Activated CD8-positive, alpha-beta memory T cell treated with anti-CD3 and anti-CD28 coated beads, Interleukin-2, amount 50 U/mL, for 4 hours (primary cell): ENCODE measurements at places on chromosomes 3 and 15.

- no peak for DNase-seq
These were observed 619.4 kb downstream of the PYDC2 start for GRCh38 chr3:192080336-192080735.

- no peak for DNase-seq
These were observed 43.5 kb downstream of the CEMIP start for GRCh38 chr15:80822676-80823075.

DNA sequence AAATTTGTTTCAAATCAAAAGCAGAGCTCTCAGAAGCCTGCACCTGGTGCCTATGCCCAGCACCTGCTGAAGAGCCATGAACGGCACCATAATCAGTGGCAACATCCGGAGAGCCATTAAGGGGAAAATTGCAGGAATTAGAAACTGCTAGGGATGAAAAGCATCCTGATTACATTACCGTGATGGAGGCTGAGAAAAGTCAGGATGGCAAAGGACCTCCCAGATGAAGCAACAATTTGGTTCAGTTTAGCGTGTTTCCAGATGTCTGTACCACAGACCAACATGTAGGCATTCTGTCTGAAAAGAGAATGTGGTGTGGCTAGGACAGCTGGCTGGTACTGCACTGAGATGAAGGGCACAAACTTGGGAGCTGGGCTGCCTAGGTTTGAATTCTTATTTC is 106.1 kb downstream of the EOMES start:
- DNase-seq: no peak

GRCh38 chr15:39193611-39194010 is 387.3 kb upstream of the THBS1 start:
- no peak for DNase-seq

DNA sequence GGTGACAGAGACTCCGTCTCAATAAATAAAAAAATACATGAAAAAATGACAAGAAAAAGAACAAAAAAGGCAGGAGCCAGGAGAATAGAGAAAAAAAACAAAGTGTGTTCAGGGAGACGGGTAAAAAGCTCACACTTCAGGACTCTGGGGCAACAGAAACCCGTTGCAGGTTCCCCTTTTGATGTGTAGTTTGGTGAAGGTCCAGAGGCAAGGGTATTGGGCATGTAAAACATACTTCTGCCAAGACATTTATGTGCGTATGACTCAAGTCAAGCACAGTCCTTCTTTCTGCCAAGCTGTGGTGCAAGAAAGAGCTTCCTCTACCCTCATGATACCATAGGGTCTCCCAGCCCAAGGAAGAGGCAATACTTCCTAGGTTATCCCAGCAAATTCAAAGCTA is 33.4 kb upstream of the STRIT1 start:
- DNase-seq: no peak

DNA sequence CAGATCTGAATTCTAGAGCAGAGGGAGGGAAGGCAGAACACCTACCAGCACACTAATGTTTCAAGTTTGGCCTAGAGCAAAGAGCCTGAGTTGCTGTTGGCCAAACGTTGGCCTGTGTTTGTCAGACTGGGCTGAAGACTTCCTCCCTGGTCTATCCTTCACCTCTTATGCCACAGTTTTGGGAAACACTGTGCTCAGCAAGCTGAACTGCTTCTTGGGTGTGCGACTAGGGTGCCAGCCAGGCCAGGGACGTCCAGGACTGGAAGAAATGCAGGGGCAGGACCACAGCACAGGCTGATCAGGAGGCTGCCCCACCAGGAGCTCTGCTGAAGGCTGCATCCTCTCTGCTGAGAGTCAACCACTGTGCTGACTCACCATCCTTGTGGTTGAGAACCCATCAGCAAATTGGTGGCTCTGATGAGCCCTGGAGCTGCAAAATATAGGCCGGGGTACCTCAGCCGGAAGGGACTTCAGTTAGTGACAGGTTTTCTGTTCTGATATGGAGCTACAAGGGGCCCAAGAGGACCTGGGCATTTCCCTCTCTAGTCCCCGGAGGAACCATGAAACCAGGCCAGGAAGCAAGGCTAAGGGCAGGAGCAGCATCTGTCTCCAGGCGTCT is 131.6 kb upstream of the RASGRP1 start:
- DNase-seq: peak; percentile 66

DNA sequence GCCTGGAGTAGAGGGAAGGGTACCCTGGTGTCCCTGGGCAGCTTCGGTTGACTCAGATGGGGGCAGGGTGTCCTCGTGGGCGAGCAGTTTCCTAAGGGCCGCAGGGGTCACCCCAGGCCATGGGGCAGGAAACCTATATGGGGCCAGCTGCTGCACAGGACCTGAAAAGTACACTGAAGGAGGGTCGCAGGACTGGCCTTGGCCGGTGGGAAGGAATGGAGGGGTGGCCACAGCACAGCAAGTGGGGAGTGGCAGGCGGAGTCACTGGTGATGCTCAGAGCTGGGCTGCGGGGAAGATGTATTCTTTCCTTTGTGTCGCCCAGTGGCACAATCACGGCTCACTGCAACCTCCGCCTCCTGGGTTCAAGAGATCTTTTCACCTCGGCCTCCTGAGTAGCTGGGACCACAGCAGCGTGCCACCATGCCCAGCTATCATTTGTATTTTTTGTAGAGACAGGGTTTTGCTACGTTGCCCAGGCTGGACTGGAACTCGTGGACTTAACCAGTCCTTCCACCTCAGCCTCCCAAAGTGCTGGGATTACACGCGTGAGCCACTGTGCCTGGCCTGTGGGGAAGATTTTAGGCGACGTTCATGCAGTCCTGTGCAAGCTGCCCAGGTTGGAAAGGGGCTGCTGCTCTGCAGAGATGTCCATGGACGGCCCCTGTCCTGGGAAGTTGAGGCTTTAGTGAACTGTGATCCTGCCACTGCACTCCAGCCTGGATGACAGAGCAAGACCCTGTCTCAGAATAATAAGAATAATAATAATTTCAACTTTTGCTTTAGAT is 57.2 kb downstream of the EFCAB12 start:
- no peak for DNase-seq

GRCh38 chr3:17039594-17039993 is 154.8 kb downstream of the PLCL2 start:
- no peak for DNase-seq

- DNase-seq: no peak
These were observed 60.8 kb downstream of the CGGBP1 start for GRCh38 chr3:87997966-87998365.

GRCh38 chr15:76432604-76433003 is 96.0 kb downstream of the ISL2 start:
- DNase-seq: no peak

DNA sequence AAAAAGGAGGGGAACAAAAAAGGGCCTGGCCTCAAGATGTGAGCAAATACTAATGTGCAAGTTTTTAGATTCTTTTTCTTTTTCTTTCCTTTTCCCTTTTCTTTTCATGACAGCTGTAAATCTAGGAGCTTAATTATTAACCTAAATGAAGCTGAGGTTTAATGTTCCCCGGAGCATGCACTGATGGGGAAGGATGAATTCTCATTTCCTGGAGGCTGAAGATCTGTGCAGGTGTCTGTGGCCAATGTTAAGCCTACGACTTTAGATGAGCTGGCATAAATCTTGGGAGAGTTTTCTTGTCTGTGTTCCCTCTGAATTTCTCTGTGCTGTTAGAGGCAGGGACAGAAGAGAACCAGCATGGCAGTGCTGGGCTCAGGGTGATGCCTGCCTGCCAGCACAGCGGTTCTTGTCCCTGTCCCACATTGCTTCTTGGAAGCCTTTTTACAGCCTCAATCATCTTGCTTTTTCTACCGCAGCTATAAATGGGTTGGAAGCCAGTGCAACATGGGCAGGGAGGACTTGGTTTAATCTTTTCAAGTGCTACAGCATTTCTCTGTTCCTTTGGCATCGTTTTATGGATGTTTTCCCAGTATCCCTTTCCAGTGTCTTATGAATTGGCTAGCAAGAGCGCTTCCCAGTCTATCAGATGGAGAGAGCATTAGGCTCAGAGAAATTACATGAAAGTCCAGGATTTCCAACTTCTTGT is 119.1 kb downstream of the ATG7 start:
- DNase-seq: no peak

GRCh38 chr3:46272028-46272451 is 29.8 kb downstream of the CCR3 start:
- no peak for DNase-seq

DNA sequence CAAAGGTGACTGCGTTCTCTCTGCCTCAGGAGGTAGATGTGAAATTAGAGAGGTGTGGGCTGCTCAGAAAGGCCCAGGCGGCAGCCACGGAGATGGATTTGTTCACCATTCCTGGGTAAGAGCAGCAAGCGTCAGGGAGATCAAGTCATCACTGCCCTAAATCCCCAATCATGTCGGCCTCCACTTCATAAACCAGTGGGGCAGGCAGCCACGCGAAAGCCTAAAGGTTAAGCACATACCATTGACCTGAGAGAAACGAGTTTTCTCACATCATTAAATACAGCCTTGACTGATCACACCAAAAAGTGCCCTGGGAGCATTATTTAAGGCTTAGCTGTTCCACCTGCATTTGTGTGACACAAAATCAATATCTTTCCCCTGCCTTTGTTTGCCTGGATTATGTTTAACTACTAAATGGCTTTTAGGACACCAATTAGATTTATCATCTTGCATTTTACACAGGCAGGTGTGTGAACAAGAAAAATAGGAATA is 50.7 kb upstream of the FOXB1 start:
- DNase-seq: no peak

GRCh38 chr3:89521328-89521727 is 413.9 kb downstream of the EPHA3 start:
- no peak for DNase-seq

DNA sequence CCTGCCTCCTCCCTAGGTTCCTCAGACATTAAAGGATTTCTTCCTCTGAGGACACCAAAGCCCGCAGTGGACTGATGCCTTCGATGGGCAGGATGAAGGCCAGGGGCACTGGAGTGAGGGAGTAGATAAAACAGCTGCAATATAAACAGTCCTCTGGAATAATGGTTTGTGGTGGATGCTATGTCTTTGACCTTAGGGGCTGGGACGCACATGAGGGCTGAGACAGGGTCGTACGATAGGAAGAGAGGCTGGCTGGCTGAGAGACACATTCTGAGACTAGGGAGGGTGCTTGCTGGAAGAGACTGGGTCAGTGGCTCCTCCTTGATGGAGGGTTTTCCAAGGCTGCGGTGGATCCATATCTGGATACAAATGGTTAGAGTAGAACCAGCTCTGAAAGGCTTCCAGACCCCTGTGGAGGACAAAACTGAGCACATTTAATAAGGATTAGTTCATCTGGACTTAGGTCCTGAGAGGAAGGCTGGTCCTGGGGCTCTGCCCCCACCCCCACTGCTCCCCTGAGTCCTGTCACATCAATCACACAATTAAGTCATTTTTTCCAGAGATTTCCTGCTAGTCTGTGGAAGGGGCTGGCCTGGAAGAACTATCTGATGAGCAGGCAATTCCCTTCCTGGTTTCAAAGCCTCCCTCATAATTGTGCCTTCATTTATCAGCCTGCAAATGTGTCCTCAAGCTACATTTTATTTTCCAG is 15.8 kb downstream of the TBC1D21 start:
- DNase-seq: no peak

DNA sequence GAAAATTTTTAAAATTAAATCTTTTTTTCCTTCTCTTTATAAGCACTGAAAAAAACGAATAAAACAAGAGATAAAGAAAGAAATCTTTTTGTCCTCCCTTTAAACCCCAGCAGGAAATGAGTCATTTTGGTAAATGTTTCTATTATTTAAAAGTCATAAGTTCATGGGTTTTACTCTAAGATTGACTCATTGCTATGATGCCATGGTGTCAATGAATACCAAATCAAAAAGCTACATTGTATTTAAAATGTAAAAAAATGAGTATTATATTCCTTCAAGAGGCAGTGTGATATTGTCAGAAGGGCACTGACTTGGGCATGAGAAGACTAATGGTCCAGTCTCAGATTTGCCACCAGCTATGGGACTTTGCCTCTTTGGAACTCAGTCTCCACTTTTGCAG is 303.4 kb upstream of the DNAJC19 start:
- DNase-seq: no peak

GRCh38 chr3:52225452-52226228 is at the start of gene TLR9:
TSS of gene TLR9 (minus strand) at chr3:52225645. CDS start at chr3:52225529, 116 bp downstream.
- no peak for DNase-seq

- DNase-seq: no peak
These were observed 540.8 kb downstream of the SI start for GRCh38 chr3:164537485-164537884.

GRCh38 chr3:128969993-128970739 is 23.7 kb downstream of the CFAP92 start:
- peak; percentile 65 for DNase-seq

- DNase-seq: no peak
These were observed 18.7 kb upstream of the PDE8A start for GRCh38 chr15:84962955-84963354.

- DNase-seq: no peak
These were observed 812 bp upstream of the SEC62 start for GRCh38 chr3:169965562-169966427.

DNA sequence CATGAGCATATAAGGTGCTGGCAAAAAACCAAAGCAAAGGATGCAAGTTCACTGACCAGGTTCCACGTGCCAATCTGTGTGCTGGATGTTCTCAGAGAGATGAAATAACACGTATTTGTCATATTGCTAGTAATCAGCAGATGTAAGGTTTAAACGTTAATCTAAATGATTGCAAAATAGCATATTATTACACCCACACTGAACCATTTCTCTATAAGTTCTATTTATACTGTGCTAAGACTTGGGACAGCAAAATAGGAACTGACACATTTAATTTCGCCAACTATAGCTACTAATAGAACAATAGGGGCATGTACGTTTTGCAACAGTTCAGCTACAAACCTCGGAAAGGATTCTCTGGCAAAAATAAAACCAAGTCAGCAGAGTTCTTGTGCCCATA is 350.3 kb upstream of the ZNF385D start:
- DNase-seq: no peak

DNA sequence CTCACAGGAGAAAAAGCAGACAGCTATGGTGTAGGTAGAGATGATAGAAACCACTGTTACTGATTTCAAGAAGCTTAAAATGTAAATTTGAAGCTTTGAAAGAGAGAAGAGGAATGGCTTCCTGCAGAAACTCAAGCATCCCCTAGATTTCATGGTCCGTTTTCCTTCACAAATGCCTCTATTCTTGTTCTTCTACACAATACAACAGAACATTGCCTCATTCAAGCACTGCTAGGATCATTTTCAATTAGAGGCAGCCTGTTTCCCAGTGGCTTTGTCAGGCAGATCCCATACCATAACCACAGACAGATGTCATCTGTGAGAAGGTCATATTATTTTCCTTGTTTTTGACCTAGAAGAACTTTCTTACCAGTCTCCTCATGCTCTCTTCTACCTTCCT is 77.9 kb upstream of the SPRED1 start:
- DNase-seq: no peak

DNA sequence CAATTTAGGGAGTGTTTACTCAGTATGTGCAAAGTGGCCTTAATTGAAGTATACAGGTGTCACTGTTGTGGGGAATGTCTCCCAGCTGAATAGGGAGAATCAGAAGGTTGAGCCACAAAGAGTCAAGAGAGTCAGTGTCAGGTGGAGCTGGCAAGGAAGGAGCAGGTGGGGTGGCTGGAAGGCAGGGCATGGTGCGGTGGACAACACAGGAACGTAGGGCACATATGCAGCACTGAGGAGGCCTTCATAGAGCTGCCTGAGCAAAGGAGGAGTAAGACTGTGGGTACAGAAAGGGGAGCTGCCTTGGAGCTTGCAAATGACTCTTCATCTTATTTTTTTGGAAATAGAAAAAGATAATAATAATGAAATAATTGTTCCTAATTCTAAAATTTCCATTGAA is 20.0 kb downstream of the ARHGEF3 start:
- DNase-seq: no peak

GRCh38 chr3:113008117-113008516 is 17.3 kb downstream of the GTPBP8 start:
- DNase-seq: no peak
